ENCODE measurements at places on chromosomes 16 and 17.

DNA sequence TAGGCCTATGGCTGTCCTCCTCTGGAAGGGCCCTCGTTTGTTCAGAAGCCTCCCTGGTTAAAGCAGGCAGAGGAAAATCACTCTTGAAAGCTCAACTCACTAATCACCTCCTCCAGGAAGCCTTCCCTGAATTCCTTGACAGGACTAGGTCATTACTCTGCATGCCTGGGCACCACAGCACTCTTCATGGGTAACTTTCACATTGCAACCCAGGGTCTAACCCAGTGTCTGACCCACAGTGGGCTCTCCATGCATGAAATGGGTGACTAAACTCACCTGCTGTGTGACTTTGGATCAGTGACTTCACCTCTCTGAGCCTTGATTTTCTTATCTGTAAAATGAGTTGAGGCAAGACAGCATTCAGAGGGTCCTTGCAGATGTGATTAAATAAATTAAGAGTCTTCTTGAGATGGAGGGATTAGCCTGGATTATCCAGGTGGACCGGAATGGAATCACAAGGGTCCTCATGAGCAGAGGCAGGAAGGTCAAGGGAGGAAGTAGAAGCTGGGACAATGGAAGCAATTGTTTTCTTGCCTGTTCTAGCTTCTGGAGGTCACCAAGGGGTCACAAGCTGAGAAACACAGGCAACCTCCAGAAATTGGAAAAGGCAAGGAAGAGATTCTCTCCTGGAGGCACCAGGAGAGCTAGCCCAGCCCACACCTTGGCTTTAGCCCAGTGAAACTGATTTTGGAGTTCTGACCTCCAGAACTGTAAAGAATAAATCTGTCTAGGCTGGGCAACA, 3.8 kb upstream of the RAI1 start:
- no peak for DNase-seq

DNA sequence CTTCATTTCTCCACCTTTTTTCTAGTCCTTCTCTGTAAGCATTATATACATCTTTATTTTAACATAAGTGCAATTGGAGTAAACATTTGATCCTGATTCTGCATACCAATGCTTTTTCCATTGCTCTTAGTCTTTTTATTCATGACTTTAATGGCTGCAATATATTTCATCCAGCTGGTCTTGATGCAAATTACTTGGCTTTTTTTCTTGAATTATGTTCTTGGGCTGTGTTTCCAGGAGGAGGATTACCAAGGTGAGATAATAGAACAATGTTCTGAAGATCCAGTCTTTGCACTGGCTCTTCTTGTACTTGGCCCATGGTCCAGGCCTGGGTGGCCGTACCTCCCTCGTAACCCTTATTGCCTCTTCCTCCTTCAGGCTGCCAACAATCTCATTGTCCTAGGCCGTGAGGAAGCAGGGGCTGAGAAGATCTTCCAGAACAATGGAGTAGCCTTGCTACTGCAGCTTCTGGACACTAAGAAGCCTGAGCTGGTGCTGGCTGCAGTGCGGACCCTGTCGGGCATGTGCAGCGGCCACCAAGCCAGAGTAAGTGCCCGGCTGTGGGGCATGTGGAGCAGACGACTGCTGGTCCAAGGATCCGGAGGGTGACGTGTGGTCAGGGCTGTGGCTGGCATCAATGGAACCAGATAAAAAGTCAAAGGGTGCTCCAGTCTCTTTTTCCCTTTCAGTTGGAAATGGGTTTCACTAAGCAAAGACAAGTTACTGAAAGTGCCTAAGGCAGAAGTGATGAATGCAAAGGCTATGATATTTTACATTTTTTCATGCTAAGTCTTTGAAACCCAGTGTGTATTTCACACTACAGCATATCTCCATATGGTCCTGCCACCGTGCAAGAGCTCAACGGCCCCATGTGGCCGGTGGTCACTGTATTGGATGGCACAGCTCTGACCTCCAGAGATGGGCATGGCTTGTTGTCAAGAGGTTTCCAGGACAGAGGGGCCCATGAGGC, 6.9 kb downstream of the UNC45B start:
- DNase-seq, result no peak

DNA sequence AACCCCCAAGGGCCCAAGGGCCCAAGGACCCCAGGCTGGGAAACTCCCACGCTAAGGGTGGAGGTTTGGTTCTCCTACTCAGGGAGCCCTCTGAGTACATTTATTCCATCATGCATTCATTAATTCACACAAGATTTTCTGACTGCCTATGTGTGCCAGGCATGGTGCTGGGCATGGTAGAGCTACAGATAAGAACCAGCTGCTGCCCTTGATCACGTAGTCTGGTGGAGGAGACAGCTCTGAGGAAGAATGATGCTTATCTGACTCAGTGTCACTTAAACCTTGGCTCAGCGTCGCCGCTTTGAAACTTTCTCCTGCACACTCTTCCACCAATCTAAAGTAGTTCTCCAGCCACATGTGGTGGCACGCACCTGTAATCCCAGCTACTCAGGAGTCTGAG, 3.6 kb upstream of the ARL4D start:
- no peak for DNase-seq

- no peak for DNase-seq
These were observed 3.3 kb downstream of the CD2BP2 start for GRCh38 chr16:30351586-30352419.

DNA sequence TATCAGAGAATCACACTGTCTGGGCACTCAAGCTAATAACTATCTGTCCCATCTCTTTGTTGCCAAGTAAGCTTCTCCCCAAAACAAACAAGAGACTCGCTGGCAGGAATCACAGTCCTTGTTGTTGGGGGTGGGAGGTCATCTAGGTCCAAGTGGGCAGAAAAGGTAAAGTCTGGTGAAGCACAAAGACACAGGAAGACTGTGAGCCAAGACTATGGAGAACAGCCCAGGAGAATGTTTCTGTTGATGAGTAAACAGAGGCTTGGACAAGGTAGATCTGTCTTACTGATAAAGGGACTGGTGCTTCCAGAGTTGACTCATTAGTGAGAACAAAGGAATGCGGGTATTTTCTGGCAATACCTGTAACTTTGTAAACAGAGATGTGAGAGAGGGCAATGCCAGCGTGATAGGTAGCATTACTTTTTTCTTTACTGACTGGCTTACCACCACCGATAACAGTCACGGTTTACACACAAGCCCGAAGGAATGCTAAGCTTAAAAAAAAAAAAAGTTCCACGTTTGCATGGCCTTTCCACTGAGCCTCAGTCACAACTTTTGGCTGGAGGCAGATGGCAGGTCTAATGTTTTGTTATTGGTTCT, 11.5 kb upstream of the MMD start:
- no peak for DNase-seq

GRCh38 chr16:2777231-2777902, at the start of gene ELOB:
ELOB (minus strand) TSS chr16:2777280; CDS start chr16:2777239, 41 bp downstream.
- peak; percentile 83 for DNase-seq

DNA sequence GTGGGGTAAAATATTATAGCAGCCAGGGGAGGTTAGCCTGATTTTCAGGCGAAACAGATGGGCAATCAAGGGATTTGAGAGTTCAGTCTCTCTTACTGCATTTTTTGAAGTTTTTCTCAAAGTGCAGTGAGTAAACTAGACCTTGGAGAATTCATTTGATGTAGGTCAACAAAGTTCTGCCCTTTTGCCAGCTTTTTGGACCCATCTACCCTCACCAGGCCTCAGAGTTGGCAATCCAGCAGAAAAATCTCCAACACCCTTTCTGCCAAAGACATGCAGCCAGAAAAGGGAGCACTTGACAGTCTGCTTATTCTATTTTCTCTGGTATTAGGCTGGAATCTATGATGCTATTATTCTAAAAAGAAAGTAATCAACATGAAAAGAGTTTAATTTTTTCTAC, 162.2 kb upstream of the TOM1L1 start:
- DNase-seq, result no peak

DNA sequence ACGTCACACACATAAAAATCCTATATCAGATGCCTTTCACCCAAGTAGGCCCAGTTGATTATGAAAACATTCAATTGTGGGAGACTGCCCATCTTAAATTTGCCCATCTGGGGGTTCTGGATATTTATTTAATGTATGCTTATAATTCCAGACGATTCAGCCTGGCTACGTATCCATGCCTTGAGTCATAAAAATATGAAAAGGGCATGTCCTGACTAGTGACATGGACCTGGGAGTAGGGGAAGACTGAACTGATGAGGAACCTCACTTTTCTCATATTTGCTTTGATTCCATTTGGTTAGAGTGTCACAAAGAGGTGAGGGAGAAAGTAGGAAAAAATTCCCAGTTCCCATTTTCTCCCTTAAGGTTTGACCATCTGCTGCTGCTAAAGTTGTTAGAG, 122.5 kb upstream of the GNAO1 start:
- no peak for DNase-seq

- peak; percentile 14 for DNase-seq
These were observed 52.5 kb downstream of the ZFPM1 start for GRCh38 chr16:88505405-88506082.

DNA sequence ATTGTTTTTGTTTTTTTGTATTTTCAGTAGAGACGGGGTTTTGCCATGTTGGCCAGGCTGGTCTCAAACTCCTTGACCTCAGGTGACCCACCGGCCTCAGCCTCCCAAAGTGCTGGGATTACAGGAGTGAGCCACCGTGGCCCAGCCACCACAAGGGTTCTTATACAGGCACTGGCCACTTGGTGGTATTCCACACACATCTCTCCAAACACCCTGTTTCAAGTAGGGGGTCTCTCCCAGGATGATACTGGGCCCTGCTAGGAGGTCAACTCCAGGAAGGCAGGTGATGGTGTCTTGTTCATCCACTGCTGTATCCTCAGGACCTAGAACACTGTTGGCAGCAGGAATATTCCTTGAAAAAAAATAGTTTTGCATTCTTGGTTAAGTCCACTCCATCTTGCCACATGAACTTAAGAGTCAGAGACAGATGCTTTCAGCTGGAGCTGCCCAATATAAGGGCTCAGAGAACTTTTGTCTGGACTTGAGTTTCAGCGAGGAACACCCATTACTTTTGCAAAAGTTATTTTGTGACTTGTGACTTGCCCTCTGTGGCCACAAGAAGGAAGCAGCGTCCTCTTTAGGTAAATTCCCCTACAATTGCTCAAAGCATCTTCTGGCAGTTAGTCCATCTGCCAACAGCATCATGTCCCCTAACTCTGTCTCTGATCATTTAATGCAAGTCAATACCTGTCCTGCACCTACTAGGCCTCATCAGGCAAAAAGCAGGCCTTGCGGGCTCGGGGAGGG, 7.4 kb upstream of the EEF2K start:
- DNase-seq, result no peak

All from stimulated activated CD4-positive, alpha-beta T cell treated with anti-CD3 and anti-CD28 coated beads, Interleukin-12 subunit alpha, Interleukin-12 subunit beta, amount 100 ng/mL, for 24 hours (primary cell).